ENCODE measurements at places on chromosomes 4 and X. TPM values are rescaled to one million over a fixed set of nuclear protein-coding genes. Genes with fewer than 3 reads are reported as not detected.

The TEX13D gene
- not detected for total RNA-seq

The EDNRA gene
- 2.4 TPM for total RNA-seq

The MGARP gene
- not detected for total RNA-seq

The MAGEA11 gene
- total RNA-seq: not detected

The CLDN34 gene
- 0.66 TPM for total RNA-seq

The IL1RAPL1 gene
- 0.12 TPM for total RNA-seq

The SSX1 gene
- not detected for total RNA-seq

The HEPH gene
- not detected for total RNA-seq

The CCNQ gene
- total RNA-seq: 110 TPM

The AMMECR1 gene
- 12.7 TPM for total RNA-seq

The CT45A8 gene
- not detected for total RNA-seq

The FGG gene
- total RNA-seq: not detected

The PAGE4 gene
- not detected for total RNA-seq

The KCTD8 gene
- 0.35 TPM for total RNA-seq

The NMU gene
- 40.2 TPM for total RNA-seq

The SFRP2 gene
- total RNA-seq: not detected

The BBS12 gene
- 0.69 TPM for total RNA-seq

The JADE1 gene
- total RNA-seq: 10.8 TPM

The TMEM144 gene
- 5.9 TPM for total RNA-seq

The AFM gene
- not detected for total RNA-seq

The SNX25 gene
- total RNA-seq: 9.2 TPM

The MCUB gene
- 21.7 TPM for total RNA-seq

The AWAT2 gene
- total RNA-seq: not detected

The CXCL1 gene
- 267 TPM for total RNA-seq

The NUDT10 gene
- 0.22 TPM for total RNA-seq

The EXOC1L gene
- total RNA-seq: not detected

The RPL9 gene
- 1,298 TPM for total RNA-seq

The RHOH gene
- not detected for total RNA-seq

The GC gene
- not detected for total RNA-seq

The KLKB1 gene
- not detected for total RNA-seq

The CSAG3 gene
- not detected for total RNA-seq

The SMIM10L2A gene
- 0.73 TPM for total RNA-seq

The ETFDH gene
- 23.8 TPM for total RNA-seq

The CORIN gene
- not detected for total RNA-seq

The NDP gene
- total RNA-seq: 4.4 TPM

The CWH43 gene
- total RNA-seq: 3.0 TPM

The FHIP1A gene
- 13.8 TPM for total RNA-seq

The MAB21L2 gene
- total RNA-seq: not detected

The CXCL3 gene
- total RNA-seq: 28.9 TPM

The KLB gene
- total RNA-seq: not detected

The DCHS2 gene
- total RNA-seq: 0.06 TPM

The SERTM2 gene
- not detected for total RNA-seq

The MAGED4 gene
- total RNA-seq: 4.6 TPM

The NUDT6 gene
- total RNA-seq: 7.5 TPM

The SULT1E1 gene
- not detected for total RNA-seq

The CCNA2 gene
- total RNA-seq: 78.0 TPM

The DNAAF6 gene
- not detected for total RNA-seq

The NAP1L2 gene
- 8.6 TPM for total RNA-seq

The IBSP gene
- not detected for total RNA-seq

The VCX2 gene
- total RNA-seq: not detected

The DIPK2B gene
- 0.40 TPM for total RNA-seq

The CT45A3 gene
- total RNA-seq: not detected
